ENCODE measurements at places on chromosomes 11 and 22.

- no peaks in the 10 kb centered on the region for H3K27me3 ChIP-seq
- H3K36me3 ChIP-seq, result no peaks in the 10 kb centered on the region
- H3K4me3 ChIP-seq, result no peak overlapping the region
- H3K4me1 ChIP-seq, result no peaks in the 10 kb centered on the region
- DNase-seq, result no peak
Observed at GRCh38 chr11:30758012-30758411, 171.9 kb upstream of the MPPED2 start.

DNA sequence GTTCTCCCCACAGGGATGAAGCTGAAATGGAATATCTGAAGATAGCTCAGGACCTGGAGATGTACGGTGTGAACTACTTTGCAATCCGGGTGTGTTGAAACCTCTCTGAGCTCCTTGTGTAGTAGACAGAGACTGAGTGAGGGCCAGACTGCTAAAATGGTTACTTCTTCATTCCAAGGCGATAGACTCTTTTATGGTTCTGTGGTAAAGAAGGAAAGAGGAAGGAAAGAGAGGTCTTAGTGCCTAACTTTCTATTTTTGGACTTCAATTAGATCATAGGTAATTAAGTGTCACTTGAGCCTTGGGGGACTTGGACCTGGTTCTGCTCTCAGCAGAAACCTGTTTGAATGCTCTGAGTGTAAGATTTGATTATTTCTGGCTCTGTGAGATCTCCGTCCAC is 54.7 kb downstream of the NF2 start:
- H3K27ac ChIP-seq, result peak overlapping the region; percentile 3
- peaks cover 30% of the 10 kb centered on the region for H3K36me3 ChIP-seq
- no peak overlapping the region for H3K4me3 ChIP-seq
- no peak for DNase-seq

- no peaks in the 10 kb centered on the region for H3K27me3 ChIP-seq
- peaks cover 9% of the 10 kb centered on the region for H3K36me3 ChIP-seq
- H3K4me3 ChIP-seq, result no peak overlapping the region
- peak overlapping the region; percentile 42 for H3K27ac ChIP-seq
- H3K4me1 ChIP-seq, result peaks cover 56% of the 10 kb centered on the region
Observed at GRCh38 chr11:12064954-12065280, 45.5 kb upstream of the MICAL2 start.

- no peak overlapping the region for H3K4me3 ChIP-seq
- H3K27me3 ChIP-seq, result peaks cover 2% of the 10 kb centered on the region
- H3K36me3 ChIP-seq, result no peaks in the 10 kb centered on the region
- no peak for DNase-seq
- peaks cover 4% of the 10 kb centered on the region for H3K4me1 ChIP-seq
Observed at GRCh38 chr11:92441443-92441726, 216.8 kb downstream of the FAT3 start.

Measured in HFFc6 (cell line).